ENCODE measurements at places on chromosomes 6 and 20.
A peak's percentile ranks its signal among the peaks of the same experiment; 100 is the strongest.

GRCh38 chr20:31712112-31712553, 10.5 kb downstream of the BCL2L1 start:
- peak; percentile 80 for DNase-seq

GRCh38 chr6:142907544-142907943, 37.4 kb downstream of the HIVEP2 start:
- no peak for DNase-seq

GRCh38 chr6:56933650-56934049, 21.3 kb upstream of the BEND6 start:
- no peak for DNase-seq

GRCh38 chr6:103925317-103925716, 934.4 kb downstream of the HACE1 start:
- peak; percentile 38 for DNase-seq

DNA sequence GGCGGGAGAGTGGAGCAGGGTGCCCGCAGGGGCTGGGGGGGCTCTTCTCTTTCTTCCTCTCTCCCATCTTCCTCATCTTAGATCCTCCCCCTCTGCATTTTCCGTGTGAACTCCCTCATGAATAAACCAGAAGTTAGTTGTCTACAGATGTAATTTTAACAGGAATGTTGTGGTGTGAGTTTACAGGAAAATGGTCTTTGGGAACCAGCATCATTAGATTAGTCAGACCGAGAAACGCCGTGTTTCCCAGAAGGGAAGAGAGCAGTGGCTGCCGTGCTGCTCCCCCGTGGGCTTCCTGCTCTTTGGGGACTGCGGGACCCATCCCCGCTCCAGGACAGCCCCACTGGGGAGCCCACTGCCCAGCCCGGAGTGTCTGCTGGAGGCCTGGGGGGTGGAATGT, 3.4 kb downstream of the MYT1 start:
- no peak for DNase-seq

DNA sequence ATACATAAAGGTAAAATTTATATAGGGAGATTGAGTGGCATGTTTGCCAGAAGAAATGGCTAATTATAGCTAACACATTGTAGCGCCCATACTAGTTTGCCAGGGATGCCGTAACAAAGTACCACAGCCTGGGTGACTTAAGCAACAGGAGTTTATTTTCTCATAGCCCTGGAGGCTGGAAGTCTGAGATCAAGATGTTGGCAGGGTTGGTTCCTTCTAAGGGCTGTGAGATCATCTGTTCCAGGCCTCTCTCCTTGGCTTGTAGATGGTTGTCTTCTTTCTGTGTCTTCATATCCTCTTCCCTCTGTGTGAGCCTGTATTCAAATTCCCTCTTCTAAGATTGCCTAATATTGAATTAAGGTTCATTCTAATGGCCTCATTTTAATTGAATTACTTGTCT, 417.5 kb upstream of the OPRM1 start:
- no peak for DNase-seq

GRCh38 chr20:15439551-15439950, 1102.1 kb upstream of the FLRT3 start:
- DNase-seq = no peak

GRCh38 chr6:164107297-164107995, 692.9 kb downstream of the QKI start:
- no peak for DNase-seq

DNA sequence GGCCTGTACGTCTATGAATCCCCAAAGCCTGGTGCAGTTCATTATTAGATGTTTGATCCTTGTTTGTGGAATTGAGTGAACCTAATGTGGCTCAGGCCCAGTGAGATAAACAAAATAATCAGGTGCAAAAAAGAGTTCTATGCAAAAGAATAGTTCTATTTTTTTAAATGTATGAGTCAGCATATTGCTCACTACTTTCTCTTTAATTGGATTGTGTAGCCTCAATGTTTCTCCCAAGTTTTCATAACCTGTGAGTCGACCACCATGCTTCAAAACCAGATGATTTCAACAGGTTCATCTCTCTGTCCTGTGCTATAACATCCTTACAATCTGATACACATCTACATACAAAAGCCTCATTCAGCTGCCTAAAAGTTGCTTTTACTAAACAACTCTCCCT, 116.5 kb upstream of the HDAC2 start:
- no peak for DNase-seq

- DNase-seq = peak; percentile 62
Measured at GRCh38 chr6:16168858-16169257, 40.0 kb downstream of the MYLIP start.

GRCh38 chr20:50834599-50835005, 39.7 kb downstream of the BCAS4 start:
- peak; percentile 14 for DNase-seq

GRCh38 chr6:106308985-106309384, 16.6 kb downstream of the ATG5 start:
- no peak for DNase-seq

DNA sequence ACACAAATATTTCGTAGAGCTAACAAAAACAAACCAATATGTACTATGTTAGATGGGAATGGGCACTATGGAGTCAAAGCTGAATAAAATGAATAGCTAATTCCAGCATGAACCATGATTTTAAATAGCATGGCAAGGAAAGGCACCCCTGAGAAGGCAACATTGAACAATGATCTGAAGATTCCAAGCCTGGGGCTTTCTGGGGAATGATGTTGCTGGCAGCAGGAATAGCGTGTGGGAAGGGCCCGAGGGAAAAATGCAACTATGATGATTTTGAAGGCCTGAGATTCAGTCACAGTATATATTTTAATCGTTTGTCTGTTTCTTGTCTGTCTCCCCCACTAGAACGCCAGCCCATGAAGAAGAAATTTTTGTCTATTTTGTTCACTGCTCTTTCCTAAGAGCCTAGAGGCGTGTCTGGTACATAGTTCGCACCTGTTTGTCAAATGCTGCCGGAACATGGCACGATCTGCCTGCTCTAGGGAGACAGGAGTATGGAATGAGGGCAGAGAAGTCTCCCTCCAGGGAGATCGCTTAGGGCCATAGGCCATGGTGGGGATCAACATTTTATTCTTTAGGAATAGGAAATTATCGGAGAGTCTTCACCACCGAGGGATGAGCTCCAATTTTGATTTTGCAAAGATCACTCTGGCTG, 84.8 kb upstream of the EYA2 start:
- no peak for DNase-seq

DNA sequence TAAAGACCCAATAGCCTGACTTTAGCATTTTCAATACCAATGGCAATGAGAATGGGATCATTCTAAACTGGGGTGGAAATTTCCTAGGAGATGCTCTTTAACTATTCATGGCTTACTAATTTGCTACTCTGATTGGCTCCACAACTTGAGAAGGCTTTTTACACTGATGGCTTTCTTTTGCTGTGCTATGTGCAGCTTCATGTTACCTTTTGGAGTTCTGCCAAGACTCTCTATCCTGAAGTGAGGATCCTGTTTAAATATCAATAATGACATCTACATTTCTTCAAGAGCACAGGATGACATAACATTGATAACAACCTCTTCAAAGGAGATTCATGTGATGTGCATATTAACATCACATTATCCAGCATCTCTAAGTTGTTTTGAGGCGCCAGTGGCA, 43.4 kb upstream of the SIRPG start:
- DNase-seq = peak; percentile 42

- no peak for DNase-seq
Measured at GRCh38 chr6:3440911-3441310, 15.9 kb downstream of the SLC22A23 start.

- DNase-seq = peak; percentile 48
Measured at GRCh38 chr6:47464052-47464451, 13.5 kb upstream of the CD2AP start.

- DNase-seq = no peak
Measured at GRCh38 chr6:70216767-70217166, 86.1 kb downstream of the COL9A1 start.

DNA sequence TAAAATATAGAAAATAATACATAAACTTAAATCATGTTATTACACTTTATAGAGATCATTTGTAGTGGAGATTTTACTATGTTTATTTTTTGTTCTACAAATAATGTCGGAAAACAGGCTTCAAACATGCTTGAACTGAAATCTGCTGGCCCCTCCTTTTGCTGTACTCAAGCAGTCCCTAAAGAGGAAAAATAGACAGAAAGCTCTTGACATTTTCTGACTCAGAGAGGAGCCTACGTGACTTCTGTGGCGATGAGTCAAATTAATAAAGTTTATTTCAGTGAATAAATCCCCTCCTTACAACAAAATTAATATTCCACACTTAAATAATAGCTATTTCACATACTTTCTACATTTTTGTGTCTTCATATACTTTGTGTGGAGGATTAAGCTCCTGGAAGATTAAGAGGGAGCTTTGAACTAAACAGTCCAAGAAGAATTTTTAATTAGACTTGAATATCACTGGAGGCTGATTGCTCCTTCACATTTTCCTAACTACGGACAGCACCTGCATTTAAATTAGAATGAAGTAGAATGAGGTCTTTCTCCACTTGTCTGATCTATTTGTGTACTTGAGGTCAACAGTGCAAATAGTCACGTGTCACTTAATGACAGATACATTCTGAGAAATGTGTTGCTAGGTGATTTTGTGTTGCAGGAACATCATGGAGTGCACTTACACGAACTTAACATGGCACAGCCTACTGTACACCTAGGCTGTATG, 1.7 kb upstream of the TREM1 start:
- DNase-seq = peak; percentile 99

All from DMS53 (cell line).